ENCODE measurements at places on chromosomes 5 and 9. TPM values are rescaled to one million over a fixed set of nuclear protein-coding genes. Genes with fewer than 3 reads are reported as not detected.

The C8G gene
- total RNA-seq: 1.2 TPM

The OLFML2A gene
- total RNA-seq: 33.7 TPM

The ANKRD18B gene
- total RNA-seq: 0.17 TPM

The PLAC8L1 gene
- total RNA-seq: not detected

The DNM1 gene
- 30.4 TPM for total RNA-seq

The AP3S1 gene
- 87.8 TPM for total RNA-seq

The IRX1 gene
- not detected for total RNA-seq

The IL13 gene
- not detected for total RNA-seq

DNA sequence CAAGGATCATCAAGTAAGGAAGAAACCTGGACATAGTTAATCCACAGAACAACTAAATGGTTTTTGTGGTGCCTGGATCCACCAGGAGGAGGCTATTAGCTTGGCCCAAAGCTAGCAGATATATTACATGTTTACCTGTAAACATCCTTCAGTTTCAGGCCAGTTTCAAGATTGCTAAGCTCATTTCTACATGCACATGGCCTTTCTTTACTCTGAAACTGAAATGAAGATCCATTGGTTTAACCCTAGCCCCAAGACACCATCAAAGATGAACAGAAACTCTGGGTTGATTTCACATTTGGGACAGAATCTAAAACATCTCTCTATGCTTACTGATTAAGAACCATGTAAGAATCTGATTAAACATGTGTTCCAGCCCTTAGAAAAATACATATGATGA lies 611.8 kb downstream of the TLE1 start:
- peaks cover under 1% of the 10 kb centered on the region for H3K4me1 ChIP-seq
- H3K36me3 ChIP-seq: no peaks in the 10 kb centered on the region
- no peak overlapping the region for H3K27ac ChIP-seq
- no peak overlapping the region for H3K4me3 ChIP-seq
- H3K27me3 ChIP-seq: no peaks in the 10 kb centered on the region

GRCh38 chr5:133365738-133366137 lies 246.6 kb downstream of the FSTL4 start:
- H3K27ac ChIP-seq: no peak overlapping the region
- H3K36me3 ChIP-seq: no peaks in the 10 kb centered on the region
- H3K4me3 ChIP-seq: no peak overlapping the region
- H3K4me1 ChIP-seq: no peaks in the 10 kb centered on the region
- DNase-seq: no peak

DNA sequence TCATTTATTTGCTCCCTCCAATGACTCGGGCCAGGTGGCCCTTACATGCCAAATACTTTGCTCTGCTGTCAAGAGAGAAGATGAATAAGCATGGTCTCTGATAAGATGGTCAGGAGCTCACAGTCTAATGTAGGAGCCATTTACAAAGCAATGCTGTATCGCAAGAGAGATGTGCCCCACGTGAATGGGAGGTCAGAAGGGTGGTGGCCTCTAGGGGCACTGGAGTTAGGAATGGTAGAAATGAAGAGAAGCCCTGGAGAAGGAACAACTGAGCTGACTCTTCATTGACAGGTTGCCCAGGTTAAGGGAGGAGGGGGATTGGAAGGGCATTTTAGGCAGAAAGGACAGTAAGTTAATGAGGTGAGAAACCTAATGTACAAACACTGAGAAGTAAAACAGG lies 286.5 kb downstream of the KCTD16 start:
- no peaks in the 10 kb centered on the region for H3K4me1 ChIP-seq
- no peak overlapping the region for H3K4me3 ChIP-seq
- H3K27me3 ChIP-seq: no peaks in the 10 kb centered on the region
- H3K36me3 ChIP-seq: no peaks in the 10 kb centered on the region

DNA sequence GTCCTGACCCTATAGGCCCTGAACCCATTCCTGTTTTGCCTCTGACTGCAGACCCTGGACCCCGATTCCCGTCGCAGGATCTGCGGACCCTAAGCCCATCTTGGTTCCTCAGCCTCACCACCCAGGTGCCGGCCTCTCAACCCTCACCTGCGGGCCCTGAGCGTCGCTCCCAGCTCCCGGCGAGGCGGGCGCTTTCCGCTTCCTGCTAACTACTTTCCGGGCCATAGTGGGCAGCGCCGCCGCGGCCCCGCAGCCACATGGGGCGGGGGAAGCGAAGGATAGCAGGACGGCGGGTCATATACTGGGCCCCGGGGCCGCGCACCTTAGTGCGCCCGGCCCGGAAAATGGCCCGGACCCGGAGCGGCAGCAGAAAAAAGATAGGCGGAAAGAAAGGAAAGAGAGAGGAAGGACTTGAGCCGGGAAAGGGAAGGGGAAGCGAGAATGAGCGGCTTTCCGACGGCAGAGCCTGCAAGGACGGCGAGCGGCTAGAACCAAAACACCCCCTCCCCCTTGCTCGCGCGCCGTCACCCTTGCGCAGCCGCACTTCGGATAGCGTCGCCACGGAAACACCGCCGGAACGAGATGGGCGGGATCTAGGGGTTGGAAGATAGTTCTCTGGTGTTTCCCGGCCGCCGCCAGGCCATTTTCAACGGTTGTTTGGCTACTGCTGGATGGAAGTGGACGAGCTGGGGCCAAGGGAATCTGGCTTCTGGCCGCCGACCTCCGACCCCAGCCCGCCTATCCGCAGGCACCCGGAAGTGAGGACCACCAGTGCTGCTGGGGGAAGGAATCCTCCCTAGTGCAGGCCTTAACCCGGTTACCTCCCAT lies at the start of gene DCAF12:
TSS of gene DCAF12 (minus strand) at position 492 of the 828 bp plus-strand sequence. CDS start at position 225, 267 bp downstream.
- peak; percentile 91 for DNase-seq
- no peaks in the 10 kb centered on the region for H3K27me3 ChIP-seq
- peak within 1 kb of the TSS; percentile 80 for H3K27ac ChIP-seq
- H3K4me1 ChIP-seq: peaks cover 4% of the 10 kb centered on the region
- H3K4me3 ChIP-seq: peak within 1 kb of the TSS; percentile 100

DNA sequence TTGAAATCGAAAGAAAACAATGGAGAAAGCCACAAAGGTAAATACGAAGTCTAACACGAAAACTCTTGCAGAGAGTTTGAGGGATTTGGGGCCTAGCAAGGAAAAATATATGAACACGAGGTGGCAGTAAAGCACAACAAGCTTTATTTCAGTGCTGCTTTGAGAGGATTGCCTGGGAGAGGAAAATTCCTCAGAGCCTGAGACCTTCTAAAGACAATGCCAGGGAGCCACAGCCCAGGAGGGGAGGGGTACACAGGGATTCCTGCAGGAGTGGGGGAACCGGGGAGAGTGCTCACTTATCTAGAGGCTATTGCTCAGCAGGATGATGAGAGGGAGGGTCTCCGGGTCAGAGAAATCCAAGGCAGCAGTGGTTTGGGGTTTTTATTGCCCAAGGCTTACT lies 134.9 kb upstream of the ADCY2 start:
- H3K36me3 ChIP-seq: no peaks in the 10 kb centered on the region
- no peaks in the 10 kb centered on the region for H3K4me1 ChIP-seq
- H3K27me3 ChIP-seq: no peaks in the 10 kb centered on the region
- no peak overlapping the region for H3K27ac ChIP-seq

DNA sequence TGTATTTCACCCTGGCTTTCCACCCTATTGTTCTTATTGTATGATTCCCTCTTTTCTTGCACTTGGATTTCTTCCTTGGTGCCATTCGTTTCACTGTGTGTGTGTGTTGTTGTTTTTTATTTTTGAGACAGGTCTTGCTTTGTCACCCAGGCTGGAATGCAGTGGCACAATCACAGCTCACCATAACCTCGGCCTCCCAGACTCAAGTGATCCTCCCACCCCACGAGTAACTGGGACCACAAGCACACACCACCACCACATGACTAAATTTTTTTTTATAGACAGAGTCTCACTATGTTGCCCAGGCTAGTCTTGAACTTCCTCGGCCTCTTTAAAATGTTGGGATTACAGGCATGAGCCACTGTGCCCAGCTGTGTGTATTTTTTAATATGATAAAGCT lies 72.0 kb downstream of the MLLT3 start:
- no peaks in the 10 kb centered on the region for H3K27me3 ChIP-seq
- peaks cover 2% of the 10 kb centered on the region for H3K4me1 ChIP-seq

DNA sequence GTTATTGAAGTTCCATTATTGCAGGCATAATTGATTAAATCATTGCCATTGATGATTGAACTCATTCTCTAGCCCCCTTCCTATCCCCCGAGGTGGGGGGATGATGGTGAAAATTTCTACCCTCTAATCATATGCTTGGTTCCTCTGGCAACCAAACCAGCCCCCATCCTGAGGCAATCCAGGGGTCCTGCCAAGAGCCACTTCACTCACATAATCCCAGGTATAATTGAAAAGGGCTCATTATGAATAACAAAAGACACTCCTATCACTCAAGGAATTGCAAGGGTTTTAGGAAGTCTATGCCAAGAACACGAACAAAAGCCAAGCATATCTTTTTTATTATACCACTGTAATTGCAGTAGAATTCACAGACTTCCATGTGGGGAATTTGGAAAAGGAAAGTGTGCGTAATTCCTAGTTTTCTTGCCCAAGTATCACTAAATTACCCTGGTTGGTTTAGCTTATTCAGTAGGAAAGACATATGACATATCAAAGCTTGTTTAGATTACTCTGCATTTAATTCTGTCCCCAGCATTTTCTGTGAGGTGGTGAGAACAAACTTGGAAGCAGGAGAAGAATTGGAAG lies 130.7 kb upstream of the TAF11L2 start:
- no peak overlapping the region for H3K27ac ChIP-seq
- peaks cover 2% of the 10 kb centered on the region for H3K4me1 ChIP-seq
- H3K4me3 ChIP-seq: no peak overlapping the region
- H3K36me3 ChIP-seq: no peaks in the 10 kb centered on the region
- DNase-seq: no peak
- no peaks in the 10 kb centered on the region for H3K27me3 ChIP-seq

GRCh38 chr5:38450627-38451026 lies 105.8 kb downstream of the LIFR start:
- H3K27me3 ChIP-seq: no peaks in the 10 kb centered on the region
- no peaks in the 10 kb centered on the region for H3K36me3 ChIP-seq
- DNase-seq: no peak
- H3K27ac ChIP-seq: no peak overlapping the region
- H3K4me1 ChIP-seq: peaks cover 4% of the 10 kb centered on the region

GRCh38 chr5:121962958-121963357 lies 1.2 kb downstream of the SRFBP1 start:
- no peak for DNase-seq
- no peaks in the 10 kb centered on the region for H3K27me3 ChIP-seq
- H3K4me1 ChIP-seq: peaks cover 4% of the 10 kb centered on the region
- peak overlapping the region; percentile 77 for H3K27ac ChIP-seq

DNA sequence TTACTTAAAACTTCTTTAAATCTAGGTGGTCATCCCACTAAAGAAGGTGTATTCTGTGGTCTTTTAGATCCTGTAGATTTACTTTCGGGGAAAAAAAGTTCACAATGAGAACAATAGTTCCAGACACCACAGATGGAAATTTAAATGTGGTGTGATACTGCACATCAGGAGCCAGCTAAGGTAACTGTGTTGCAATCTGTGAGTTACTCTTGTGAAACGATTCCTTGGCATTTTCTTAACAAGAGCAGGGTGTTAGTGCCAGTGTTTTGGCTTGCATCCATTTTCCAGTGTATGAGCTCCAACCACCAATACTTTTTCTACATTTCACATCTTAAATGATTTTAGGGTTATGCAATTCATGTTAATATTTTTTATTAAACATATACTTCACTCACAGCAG lies 674.5 kb downstream of the CETN3 start:
- peak; percentile 20 for DNase-seq
- no peak overlapping the region for H3K4me3 ChIP-seq
- no peaks in the 10 kb centered on the region for H3K4me1 ChIP-seq

DNA sequence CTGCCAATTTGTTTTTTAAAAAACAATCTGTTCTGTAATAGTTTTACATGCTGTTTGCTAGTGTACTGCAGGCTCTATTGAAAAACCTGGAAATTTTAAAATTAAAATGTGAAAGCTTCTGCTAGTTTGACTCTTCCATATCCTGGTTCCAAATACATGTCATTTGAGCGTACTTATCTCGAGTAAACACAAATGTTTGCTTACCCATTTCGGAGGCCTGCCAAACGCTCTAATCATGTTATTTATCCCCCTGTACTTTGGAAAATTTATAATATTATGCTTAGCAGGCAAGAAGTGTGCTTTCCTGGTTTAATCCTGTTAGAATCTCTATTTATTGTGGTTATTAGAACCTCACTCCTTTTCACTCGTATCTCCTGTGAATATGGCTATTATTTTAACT lies 476.8 kb upstream of the CYLC2 start:
- DNase-seq: no peak
- H3K36me3 ChIP-seq: no peaks in the 10 kb centered on the region
- no peaks in the 10 kb centered on the region for H3K4me1 ChIP-seq
- no peak overlapping the region for H3K27ac ChIP-seq
- H3K27me3 ChIP-seq: no peaks in the 10 kb centered on the region

- DNase-seq: peak; percentile 29
- no peak overlapping the region for H3K27ac ChIP-seq
- no peak overlapping the region for H3K4me3 ChIP-seq
- H3K27me3 ChIP-seq: no peaks in the 10 kb centered on the region
- H3K36me3 ChIP-seq: no peaks in the 10 kb centered on the region
Observed at GRCh38 chr5:126855266-126855665, 78.3 kb downstream of the LMNB1 start.

DNA sequence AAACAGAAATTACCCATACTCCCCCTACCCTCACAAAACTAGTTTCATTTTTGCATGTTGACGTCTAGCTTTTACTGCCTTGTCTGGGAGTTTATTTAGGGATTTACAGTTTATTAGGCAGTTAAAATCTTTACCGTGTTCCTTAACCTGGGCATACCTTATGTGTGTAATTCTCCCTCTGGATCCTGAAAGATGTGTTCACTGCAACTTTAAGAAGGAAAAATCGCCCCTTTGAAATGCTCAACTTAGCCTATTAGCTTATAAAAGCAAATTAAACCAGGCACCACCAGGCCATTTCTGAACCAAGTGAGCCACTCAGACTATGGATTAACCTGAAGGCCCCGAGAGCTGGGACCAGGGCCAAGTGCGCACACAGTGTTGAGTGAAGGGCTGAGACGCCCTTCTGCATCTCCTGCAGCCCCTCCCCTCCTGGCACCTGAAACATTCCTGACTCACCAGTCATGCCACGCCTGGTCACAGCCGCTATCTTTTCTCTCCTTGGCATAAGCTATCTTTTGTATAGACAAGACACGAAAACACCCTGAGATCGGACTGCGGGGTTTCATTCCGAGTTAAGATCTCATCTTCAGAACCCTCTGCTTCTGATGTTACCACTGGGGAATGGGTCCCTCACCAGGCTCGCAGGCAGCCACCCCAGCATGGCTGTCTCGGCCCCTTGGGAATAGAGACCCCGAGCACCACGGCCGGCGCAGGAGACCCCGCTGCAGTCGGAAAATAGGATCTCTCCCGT lies 111.9 kb downstream of the ROR2 start:
- H3K27ac ChIP-seq: peak overlapping the region; percentile 54
- H3K4me3 ChIP-seq: peak overlapping the region; percentile 36
- DNase-seq: peak; percentile 78
- no peaks in the 10 kb centered on the region for H3K27me3 ChIP-seq
- H3K4me1 ChIP-seq: peaks cover 5% of the 10 kb centered on the region
- no peaks in the 10 kb centered on the region for H3K36me3 ChIP-seq

GRCh38 chr5:180792287-180792964 lies 10.2 kb downstream of the MGAT1 start:
- peaks cover 5% of the 10 kb centered on the region for H3K4me1 ChIP-seq
- H3K4me3 ChIP-seq: no peak overlapping the region
- no peak overlapping the region for H3K27ac ChIP-seq
- no peak for DNase-seq
